ENCODE measurements at places on chromosomes 7 and 10. TPM values are rescaled to one million over a fixed set of nuclear protein-coding genes. Genes with fewer than 3 reads are reported as not detected.

The MRM2 gene
- total RNA-seq: 22.6 TPM

- no peak for DNase-seq
These were observed 26.1 kb upstream of the CCNJ start for GRCh38 chr10:96017191-96017687.

DNA sequence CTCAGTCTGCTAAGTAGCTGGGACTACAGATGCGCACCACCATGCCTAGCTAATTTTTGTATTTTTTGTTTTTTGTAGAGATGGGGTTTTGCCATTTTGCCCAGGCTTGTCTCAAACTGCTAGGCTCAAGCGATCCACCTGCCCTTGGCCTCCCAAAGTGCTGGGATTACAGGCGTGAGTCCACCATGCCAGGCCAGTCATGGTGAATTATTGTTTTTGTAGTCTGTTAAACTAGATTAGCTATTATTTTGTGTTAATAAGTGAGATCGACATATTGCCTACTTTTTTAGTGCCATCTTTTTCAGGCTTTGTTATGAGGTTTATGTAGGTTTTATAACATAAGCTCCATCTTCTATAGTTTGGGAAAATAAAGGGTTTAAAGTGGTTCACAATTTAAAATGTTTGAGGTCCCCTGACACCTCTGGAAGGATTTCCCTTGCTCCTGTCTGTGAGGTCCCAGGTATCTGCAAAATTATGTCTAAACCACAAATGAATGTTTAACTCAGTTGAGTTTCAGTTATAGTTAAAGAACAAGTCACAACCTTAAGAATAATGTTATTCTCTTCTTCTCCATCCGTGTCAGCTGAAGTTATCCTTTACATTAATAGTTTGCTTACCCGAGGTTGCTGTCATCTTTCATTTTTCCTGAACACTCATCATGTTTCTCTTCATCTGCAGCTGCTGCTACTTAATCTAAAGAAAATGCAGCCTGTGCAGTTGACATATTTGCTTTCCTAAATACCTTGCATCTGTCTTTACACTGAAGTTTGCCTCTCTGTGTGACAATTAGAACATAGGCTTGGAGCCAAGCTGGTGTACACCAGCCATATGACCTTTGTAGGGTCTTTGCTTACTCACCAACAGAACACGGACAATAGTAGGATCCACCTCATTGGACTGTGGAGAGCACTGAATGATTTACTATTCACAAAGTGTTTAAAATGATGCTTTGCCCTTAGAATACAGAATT is 8.9 kb upstream of the VSTM4 start:
- DNase-seq: no peak

The HGF gene
- 17.2 TPM for total RNA-seq

The TTYH3 gene
- total RNA-seq: 51.7 TPM

The MUC12 gene
- total RNA-seq: 1.2 TPM

DNA sequence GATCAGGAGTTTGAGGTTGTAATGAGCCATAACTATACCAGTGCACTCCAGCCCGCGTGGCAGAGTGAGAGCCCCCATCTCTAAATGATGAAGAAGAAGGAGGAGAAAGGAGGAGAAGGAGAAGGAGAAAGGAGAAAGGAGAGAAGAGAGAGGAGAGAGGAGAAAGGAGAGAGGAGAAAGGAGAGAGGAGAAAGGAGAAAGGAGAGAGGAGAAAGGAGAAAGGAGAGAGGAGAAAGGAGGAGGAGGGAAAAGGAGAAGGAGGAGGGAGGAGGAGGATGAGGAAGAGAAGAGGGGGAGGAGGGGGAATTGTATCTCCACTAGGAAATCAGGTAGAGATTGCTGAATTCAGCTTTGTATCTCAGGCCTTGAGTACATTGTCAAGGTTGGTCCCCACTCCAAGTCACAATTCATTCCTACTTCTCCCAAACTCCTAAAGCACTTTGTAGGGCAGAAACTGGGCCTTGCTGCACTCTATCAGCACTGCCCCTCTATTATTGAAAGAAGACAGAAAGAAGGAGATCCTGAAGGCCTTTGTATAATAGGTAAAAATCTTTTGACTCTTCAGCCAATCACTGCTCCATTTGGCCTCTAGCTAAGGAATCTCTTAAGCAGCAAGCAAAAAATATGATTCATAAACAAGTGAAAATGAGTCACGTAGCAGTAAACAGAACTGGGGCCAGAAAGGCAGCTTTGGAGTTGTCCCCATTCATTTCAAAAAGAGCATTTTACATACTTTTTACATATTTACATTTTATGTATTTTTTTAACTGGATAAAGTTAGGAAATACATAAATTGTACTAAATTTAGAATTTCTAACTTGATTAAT is 178.0 kb downstream of the IMMP2L start:
- DNase-seq: no peak

GRCh38 chr10:123998197-123999141 is 94.9 kb downstream of the CHST15 start:
- no peak for DNase-seq

The AHR gene
- 132 TPM for total RNA-seq

GRCh38 chr7:156906200-156906649 is 13.2 kb upstream of the LMBR1 start:
- no peak for DNase-seq

- DNase-seq: no peak
These were observed 63.0 kb upstream of the EGFR start for GRCh38 chr7:54955696-54956420.

GRCh38 chr7:80637911-80638765 is at the start of gene CD36:
CD36 (plus strand) TSS chr7:80638642; CDS start chr7:80646741, 8,099 bp downstream.
- no peak for DNase-seq

- DNase-seq: no peak
These were observed 51.5 kb upstream of the DLX6 start for GRCh38 chr7:96953676-96954513.

The GRM8 gene
- total RNA-seq: not detected

The ANKRD61 gene
- total RNA-seq: not detected

- no peak for DNase-seq
These were observed 105.5 kb downstream of the TES start for GRCh38 chr7:116315803-116316202.

GRCh38 chr7:156024201-156024600 is 211.9 kb upstream of the SHH start:
- no peak for DNase-seq

The DCLRE1C gene
- total RNA-seq: 13.6 TPM

The SHH gene
- 7.3 TPM for total RNA-seq

The PDE6C gene
- total RNA-seq: not detected

The UTF1 gene
- not detected for total RNA-seq
